ENCODE measurements at places on chromosomes 5 and 9.

DNA sequence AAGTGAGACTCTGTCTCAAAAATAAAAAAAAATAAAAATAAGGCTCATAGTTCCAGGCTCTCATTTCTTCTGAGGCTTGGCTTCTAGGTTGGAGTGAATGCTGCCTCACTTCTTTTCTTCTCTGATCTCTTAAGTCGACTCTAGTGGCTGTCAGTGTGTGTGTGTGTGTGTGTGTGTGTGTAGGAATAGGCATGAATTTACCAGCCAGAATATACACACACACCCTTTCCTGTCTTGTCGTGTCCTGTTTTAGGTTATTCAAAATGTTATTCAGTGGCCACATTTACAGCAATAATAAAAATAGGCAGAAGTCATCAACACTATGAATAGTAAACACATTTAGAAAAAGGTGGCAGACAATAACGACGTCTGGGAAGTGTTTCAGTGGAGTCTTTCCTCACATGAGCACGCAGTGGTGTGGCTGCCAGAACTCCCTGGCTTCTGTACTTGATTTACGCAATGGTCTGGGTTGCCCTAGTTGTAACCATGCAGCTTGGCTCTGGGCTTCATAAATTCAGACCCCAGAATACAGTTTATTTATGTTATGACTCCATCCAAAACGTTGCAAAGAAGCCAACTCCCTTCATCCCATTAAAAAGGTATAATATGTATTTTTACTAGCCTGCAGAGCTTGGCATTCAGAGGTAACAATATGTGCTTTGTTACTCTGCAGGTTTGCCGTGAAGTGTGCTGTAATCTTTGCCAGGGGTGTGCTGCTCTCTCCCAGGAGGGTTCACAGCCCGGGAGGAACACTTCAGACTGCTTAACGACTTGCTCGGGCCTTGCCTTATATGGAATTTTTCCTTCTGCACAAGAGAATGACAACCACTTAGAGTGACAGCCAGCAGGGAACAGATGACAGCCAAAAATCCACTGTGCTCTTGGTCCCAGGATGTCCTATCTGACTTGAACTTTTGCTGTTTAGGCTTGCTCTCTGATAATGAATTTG lies 34.4 kb upstream of the PALM2AKAP2 start:
- no peak for DNase-seq

GRCh38 chr9:106156465-106156864 lies 462.1 kb downstream of the TMEM38B start:
- DNase-seq: no peak

DNA sequence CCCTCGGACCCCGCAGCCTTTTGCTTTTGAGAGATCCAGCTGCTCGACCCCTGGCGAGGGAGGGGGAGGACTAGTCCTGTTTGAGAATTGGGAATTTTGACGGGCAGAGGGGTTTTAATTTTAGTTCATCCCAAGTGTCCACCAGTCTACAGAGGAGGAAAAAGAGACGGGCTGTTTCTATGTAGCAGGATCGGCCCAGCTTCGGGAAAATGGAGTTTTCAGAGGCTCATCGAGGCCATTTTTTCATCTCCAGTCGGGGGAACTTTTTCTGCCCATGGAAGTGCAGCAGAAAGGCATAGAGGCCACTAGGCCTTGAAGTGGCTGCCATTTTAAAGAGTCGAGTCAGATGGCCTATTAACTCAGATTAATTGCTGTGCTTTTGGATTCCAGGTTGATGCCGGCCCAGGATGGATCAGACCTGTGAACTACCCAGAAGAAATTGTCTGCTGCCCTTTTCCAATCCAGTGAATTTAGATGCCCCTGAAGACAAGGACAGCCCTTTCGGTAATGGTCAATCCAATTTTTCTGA lies 1.2 kb downstream of the NSD1 start:
- DNase-seq: no peak

GRCh38 chr5:160229190-160229742 lies at the start of gene FABP6:
Gene FABP6 (plus strand): TSS chr5:160229506. CDS start chr5:160229558, 52 bp downstream.
- no peak for DNase-seq

DNA sequence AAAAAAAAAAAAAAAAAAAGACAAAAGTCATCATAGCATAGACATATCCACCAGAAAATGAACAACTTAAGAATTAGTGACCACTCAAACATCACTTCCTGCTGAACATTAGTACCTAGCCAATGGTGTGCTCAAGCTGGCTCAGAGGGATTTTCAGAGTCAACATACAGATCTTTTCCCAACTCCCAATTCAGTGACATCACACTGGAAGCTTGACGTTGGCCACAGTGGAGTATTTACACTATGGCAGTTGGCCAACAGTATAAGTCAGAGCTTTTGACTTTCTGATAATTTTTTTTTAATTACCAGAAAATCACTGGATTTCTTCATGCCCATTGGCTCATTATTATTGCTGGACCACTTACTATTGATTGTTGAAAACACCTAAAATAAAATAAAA lies 383.5 kb downstream of the ARHGEF28 start:
- DNase-seq: no peak

GRCh38 chr5:67301285-67301903 lies 104.8 kb upstream of the CD180 start:
- DNase-seq: no peak

DNA sequence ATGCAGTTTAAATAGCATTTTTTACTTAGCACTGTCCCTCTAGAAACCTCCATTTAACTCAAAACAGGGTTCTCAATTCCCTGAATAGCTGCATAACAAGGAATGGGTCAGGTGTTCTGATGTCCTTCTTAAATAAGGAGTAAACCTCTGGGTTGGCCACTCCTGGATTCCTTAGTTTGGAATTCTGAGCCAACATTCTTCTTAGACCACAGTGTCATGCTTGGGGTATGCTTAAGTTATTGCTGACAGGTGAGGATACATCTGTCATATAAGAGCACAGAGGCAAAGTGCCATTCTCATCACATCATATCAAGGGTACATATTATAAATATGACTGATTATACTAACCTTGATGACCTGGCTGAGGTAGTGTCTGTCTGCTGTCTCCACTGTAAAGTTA lies 179.9 kb upstream of the SEMA6A start:
- no peak for DNase-seq

DNA sequence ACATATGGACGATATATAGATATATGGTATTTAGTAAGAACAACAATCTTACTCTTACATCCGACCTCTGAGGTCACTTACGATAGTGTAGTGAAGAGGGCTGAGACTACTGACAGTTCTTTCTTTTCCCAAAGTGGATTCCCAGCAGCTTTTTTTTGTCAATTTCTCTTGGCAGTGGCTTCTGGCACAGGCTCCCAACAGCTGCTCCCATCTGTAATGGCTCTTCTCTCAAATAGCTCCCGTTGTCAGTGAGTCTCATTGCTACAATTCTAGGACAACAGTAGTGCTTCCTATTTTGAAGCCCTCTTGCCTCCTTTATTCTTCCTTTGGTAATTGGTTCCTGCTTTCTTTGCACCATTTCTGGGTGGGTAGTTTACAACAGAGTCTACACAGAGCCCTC lies 68.4 kb downstream of the SLC25A46 start:
- no peak for DNase-seq

GRCh38 chr5:66230551-66230950 lies 86.5 kb downstream of the SREK1 start:
- DNase-seq: no peak

- no peak for DNase-seq
These were observed 29.8 kb downstream of the WDR36 start for GRCh38 chr5:111121926-111122325.

GRCh38 chr5:14420101-14420811 lies 161.3 kb upstream of the OTULINL start:
- no peak for DNase-seq

GRCh38 chr5:116769470-116769869 lies 194.8 kb upstream of the SEMA6A start:
- no peak for DNase-seq

- no peak for DNase-seq
These were observed 160.6 kb upstream of the PLCXD3 start for GRCh38 chr5:41670854-41671479.

DNA sequence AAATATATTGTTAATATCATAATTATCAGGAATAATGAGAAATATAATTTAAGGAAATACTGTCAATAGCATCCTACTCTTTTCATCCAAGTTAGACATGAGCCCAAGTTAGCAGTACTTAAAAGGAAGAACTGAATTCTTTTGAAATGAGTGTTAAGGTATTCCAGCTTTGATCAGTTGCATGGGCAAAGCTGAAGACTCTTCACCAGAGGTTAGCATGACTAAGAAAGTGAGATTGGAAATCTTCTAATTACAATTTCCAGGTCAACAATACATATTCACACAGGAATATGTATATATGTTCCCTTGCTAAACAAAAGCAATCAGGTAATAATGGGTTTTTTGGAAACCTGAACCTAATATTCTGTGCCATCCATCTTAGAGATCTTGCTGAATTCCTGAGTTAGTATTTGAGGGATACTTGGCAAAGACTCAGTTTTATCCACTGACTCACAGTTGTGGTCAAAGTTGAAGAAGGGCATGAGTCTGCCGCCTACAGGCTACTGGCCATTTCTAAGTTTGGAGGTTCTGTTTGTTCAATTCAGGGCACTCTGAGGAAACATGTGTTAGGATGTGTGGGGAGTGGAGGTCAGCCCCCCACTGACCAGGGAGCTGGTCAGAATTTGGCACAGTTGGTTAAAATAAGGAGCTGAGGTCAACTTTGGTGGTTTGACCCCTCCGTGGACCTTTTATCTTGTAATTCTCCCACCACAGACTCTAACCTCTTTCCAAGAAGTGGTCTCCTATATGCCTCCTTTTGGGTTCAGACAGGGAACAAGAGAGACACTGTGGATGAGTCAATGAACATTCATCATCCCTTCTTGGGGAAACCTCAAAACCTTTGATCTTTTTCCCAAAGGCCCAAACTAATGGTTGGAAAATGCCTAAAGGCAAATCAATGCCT lies 118.3 kb downstream of the PIK3R1 start:
- no peak for DNase-seq

- DNase-seq: no peak
These were observed 58.7 kb downstream of the FBXL7 start for GRCh38 chr5:15558681-15559080.
